ENCODE measurements at places on chromosomes 7 and 10.

GRCh38 chr10:122141821-122142640 is 129.1 kb upstream of the BTBD16 start:
- no peak for DNase-seq

DNA sequence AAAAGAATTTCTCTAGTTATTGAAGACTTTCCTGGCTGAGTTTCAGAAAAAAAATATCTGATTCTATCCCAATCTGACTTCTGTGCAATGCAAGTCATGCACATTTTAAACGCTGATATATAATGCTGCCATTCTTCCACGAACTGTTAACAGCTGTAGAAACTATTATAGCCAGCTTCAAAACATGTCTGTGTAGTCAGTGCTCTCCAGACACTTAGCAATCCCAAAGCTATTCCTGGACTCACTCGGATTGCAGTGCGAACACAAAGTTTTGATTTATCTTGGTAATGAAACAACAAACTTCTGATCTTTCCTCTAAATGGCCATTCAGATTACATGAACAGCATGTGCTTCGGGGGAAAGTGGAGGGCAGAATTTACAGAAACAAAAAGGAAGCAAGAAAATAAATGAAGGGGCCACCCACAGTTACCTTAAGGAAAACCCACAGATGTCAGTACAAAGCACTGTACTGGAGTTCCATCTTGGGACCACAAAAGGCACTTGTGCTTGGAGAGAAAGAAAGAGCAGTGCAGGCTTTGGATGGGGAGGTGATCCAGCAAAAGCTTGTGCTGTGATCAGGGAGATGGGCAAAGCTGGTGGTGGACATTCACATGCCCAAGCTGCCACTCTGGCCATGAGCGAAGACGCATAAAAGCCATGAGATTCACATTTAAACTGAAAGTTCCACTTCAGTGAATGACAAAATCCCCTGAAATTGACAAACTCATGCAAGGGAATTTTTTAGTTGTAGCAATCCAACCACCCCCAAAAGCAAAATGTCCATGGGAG is 32.1 kb upstream of the ADO start:
- no peak for DNase-seq

GRCh38 chr7:18003286-18003994 is 24.2 kb downstream of the PRPS1L1 start:
- DNase-seq: no peak

- DNase-seq: no peak
These were observed 58.1 kb downstream of the SHH start for GRCh38 chr7:155754165-155754564.

DNA sequence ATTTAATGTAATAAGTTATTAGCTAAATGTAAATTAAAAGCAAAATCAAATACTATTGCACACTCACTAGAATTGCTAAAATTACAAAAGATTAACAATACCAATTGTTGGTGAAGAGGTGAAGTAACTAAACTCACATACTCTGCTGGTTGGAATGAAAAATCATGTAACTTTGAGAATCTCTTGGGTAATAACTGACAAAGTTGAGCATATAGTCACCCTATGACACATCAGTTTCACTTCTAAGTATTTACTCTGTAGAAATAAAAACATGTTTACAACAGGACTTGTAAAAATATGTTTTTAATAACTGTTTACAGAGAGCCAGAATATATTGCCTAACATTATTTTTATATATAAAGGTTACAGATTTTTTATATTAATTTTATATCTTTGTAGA is 33.6 kb downstream of the CNTNAP2 start:
- no peak for DNase-seq

GRCh38 chr10:91677911-91678310 is 45.0 kb upstream of the PPP1R3C start:
- DNase-seq: no peak

Data from HS-5 (cell line).